NCI-H1092 (cell line): ENCODE measurements at places on chromosomes 2 and 18.

DNA sequence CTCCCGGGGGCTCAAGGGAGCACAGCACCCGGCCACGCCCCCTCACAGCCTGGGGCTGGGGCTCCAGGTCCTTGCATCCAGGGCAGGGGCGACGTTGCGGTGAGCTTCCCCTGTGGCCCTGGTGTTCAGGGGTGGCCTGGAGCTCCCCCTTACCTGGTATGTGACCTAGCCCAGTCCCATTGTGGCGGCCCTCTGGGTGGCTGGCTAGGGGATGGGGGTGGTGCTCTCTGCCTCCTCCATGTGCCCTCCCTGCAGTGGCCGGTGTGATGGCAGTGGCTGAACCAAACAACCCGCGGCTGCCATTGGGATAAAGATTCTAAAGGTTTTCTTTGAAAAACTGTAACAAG lies 288.3 kb downstream of the RDH14 start:
- no peak for DNase-seq

DNA sequence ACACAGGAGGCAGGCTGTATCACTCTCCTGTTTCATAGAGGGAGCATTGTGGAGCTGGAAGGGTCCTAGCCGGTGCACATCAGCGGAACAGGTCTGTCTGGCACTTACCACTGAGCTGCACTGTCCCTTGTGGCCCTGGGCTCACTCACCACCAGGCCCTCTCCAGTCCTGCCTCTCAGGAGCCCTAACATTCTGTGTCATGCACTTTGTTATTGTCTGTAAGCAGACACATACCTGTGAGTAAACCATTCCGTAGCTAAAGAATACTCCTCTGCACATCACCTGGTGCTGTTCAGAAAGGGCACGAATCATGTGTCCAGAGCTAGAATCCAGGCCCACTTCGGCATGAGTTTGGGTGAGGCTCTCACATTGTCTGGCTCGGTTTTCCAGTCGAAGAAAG lies 93.6 kb downstream of the CRIM1 start:
- DNase-seq = no peak

DNA sequence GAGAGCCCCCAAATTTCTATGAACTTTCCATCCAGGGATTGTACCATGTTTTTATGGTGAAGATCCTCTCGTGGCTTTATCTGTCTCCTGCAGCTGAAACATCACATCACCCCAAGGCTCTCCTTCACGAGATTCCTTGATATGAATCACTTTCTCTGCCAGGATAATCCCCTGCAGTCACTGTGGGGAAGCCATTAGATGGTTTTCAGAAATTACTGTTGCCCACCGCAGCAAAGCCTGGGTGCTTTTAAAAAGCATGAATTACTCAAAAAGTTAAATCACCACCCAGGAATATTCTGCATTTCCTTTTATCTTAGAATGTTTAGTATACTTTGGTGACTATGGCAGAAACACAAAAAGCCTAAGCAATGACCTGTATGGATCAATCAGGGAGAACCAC lies 428.4 kb upstream of the SLC14A2 start:
- no peak for DNase-seq

DNA sequence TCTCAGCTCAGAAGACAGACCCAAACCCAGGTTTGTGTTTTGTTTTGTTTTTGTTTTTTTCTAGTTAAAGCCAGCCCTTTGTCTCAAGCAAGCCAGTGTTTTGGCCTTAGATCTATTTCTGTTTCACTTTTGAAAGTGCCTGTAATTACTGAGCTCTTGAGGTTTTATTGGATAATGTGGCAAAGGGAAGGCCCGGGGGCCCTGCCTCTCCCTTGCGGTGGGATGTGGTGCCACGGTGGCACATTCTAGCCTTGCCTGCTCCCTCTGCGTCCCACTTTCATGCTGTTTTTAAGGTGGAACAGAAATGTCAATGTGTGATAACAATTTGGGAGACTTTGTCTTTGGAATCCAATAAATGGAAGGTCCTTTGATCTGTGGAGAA lies 2.5 kb downstream of the HPCAL1 start:
- DNase-seq = no peak

- DNase-seq = no peak
Observed at GRCh38 chr2:234795272-234795920, 156.4 kb upstream of the SH3BP4 start.

GRCh38 chr2:236569573-236569973 lies at the start of gene ACKR3:
Gene ACKR3 (plus strand): TSS chr2:236569825. CDS start chr2:236580466, 10,641 bp downstream.
- no peak for DNase-seq

- no peak for DNase-seq
Observed at GRCh38 chr2:3779496-3780049, 76.2 kb downstream of the DCDC2C start.

DNA sequence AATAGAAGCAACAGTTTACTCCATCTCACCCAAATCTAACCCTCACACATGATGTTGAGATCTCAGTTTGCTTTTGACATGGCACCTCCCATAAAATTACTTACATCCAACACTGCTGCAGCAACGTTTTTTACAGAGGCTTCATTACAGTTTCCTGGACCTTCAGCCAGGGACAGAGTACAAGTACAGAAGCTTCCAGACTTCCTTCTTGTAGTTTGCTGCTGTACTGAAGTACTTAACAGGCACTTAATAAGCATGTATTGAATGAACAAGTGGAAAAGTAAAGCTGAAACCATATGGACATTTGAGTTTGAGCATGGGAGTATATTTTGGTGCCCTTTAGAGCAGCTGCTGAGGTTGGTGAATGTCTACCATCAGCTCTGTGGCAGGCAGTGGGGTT lies 514.2 kb downstream of the PTPRM start:
- no peak for DNase-seq

DNA sequence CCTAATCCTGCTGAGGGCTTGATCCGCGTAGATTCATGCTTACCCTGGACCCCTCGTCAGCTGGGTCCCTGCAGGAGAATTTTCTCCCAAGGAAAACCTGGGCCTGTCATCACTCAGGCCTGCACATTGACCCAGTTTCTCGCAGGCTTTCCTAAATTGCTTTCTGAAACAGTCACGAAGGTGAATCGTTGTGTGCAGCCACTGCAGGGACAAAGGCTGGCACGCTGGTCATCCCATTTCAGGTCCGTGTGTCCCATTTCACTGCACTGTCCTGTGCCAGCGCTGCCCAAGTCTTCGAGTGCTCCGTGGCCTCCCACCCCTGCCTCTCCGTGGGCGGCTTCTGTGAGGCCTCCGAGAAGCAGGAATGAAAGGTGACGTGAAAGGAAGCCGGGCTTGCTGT lies 62.8 kb upstream of the YWHAQ start:
- no peak for DNase-seq

DNA sequence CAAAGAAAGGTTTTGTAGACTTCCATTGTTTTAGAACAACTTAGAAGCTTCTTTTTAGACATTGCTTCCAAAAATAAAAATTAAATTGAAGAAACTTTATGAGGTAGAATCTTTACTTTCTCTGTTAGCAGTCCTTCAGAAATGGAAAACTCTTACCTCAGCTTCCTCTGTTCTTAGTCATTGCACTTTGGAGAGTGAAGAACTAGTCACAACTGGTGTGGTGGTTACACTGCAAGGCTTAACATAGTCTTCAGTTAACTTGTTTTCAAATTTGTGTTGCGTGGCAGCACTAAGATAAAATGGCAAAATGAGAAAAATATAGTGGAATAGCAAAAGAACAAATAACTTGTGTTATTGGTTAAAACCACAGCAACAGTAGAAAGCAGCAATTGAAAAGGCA lies 332.6 kb downstream of the KIAA1328 start:
- no peak for DNase-seq

GRCh38 chr2:169066897-169067296 lies 2.5 kb upstream of the DHRS9 start:
- DNase-seq = no peak

- DNase-seq = no peak
Observed at GRCh38 chr2:99422599-99422998, 67.2 kb downstream of the REV1 start.

GRCh38 chr2:167293172-167293781 lies 405.0 kb downstream of the XIRP2 start:
- no peak for DNase-seq

GRCh38 chr2:175872721-175873120 lies 129.3 kb downstream of the LNPK start:
- no peak for DNase-seq

GRCh38 chr18:10354241-10354811 lies 100.1 kb upstream of the APCDD1 start:
- DNase-seq = no peak

DNA sequence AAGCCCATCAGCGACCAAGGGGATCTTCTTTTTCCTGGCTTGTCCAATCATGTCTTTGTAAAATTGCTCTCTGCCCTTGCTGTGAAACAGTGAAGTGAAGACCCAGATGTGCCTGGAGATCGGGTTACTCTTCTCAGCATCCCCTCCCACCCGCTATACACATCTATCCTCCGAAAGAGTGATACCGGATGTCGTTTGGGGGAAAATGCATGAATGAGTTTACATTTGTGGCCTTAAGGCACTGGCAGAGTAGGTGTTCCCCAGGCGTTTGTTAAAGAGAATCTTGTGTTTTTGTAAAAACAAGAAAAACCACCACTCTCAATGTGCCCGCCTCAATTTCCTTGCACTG lies 528.3 kb downstream of the CMPK2 start:
- no peak for DNase-seq

DNA sequence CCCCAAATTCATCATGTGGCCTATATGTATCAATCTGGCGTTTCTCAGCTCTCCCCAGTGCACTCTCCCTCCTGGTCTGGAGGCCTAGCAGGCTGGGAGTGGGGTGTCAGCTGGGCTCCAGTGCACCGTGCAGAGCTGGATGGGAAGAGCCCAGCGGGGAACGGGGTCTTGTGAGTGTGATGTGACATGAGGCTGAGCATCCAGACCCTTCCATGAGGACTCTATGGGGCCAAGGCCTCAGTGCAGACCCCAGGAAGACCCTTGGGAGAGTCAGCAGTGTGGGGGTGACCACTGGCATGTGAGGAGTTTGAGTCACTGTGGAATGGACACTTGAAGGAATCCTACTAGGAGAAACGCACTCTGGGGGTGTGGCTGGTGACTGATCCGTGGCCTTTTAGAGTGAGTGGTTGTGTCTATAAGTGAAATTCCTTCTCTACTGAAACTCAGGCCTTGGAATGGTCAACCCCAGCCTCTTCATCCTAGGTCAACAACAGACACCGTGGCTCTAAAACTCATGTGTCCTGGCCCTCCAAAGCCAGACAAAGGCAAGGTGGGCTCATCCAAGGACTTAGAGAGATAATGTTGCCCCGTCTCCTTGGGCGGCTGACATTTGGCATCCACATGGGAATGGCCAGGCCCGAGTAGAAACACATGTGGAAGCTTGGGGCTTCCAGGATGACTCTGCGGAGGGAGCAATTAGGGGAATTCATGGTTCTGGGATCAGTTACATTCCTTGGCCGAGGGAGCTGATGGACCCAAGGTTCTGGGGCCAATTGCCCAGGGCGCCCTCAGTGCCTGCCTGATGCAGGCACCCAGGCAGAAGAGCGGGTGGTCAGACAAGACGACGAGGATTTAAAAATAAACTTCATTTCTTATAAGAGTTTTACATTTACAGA lies 156.0 kb upstream of the TWIST2 start:
- DNase-seq = no peak

GRCh38 chr18:23662309-23663263 lies at the start of gene ANKRD29:
Gene ANKRD29 (minus strand): TSS chr18:23662911. CDS start chr18:23662730, 181 bp downstream.
- no peak for DNase-seq

DNA sequence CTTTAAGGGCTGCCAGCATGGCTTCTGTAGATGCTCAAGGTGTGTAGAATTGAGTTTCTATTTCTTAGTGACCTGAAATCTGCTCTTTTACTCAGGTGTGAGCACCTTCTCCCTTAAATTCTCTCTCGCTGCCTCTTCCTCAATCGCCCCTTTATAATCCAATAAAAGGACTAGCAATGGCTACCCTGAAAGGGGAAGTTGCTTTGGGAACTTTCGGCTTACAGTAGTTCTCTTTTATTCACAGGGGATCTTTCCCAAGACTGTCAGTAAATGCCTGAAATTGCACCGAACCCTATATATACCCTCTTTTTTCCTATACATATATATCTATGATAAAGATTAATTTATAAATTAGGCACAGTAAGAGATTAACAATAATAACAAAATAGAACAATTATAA lies 121.8 kb downstream of the ACTR3 start:
- no peak for DNase-seq

DNA sequence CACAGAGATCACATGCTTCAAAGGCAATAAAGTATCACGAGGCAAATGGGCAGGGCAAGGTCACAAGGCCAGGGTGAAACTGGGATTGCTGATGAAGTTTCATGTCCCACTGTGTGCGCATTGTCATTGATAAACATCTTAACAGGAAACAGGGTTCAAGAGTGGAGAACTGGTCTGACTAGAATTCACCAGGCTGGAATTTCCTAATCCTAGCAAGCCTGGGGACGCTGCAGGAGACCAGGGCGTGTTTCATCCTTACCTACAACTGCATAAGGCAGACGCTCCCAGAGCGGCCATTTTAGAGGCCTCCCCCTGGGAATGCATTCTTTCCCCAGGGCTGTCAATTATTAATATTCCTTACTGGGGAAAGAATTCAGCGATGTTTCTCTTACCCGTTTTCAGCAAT lies 33.2 kb downstream of the PTPN4 start:
- DNase-seq = no peak
